ENCODE measurements at places on chromosomes 11 and 22.

DNA sequence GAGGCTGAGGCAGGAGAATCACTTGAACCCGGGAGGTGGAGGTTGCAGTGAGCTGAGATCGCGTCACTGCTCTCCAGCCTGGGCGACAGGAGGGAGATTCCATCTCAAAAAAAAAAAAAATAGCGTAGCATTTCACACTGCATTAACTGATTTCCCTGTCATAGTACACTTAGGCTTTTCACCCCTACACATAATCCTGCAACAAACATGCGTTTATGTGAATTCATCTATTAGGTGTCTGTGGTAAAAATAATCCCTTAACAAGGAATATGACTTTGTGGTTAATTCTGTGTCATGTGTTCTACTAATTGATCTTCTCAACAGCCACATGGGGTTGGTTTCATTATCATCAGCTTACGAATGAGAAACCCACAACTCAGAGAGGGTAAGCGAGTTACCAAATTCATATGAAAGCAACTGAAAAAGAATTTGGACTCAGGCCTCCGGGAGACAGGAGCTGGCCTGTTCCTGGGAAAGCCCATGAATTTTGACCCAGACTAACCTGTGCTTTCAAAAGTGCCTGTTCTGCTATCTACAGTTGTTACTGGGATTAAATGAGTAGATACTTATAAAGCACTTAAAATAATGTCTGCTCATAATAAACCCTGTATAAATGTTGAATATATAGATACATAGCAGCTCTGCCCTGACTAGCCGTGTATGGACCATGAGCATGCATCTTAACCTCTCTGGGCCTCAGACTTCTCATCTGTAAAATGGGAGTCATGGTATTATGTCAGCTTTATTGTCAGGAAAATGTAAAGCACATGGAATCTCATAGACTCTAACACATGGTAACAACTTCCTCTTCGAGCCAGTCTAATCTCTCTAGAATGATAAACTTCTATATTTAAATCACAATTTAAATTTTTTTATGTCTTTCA lies 36.6 kb downstream of the KCNJ1 start:
- DNase-seq = no peak

DNA sequence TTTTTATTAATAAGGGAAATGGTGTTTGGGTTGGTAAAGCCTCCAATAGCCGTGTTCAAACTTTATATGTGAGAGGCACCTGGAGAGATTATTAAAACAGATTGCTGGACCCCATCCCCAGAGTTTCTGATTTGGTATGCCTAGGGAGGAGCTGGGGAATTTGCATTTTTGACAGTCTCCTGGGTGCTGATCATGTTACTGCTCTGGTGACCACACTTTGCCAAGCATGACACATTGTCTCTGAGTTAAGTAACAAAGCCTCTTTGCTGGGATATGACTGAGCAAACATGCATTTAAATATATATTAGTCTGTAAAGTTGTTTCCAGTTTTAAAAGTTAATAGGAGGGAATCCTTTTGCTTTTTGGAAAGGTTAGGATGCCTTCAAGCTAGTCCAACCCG lies 140.4 kb downstream of the NAV2 start:
- DNase-seq = no peak

DNA sequence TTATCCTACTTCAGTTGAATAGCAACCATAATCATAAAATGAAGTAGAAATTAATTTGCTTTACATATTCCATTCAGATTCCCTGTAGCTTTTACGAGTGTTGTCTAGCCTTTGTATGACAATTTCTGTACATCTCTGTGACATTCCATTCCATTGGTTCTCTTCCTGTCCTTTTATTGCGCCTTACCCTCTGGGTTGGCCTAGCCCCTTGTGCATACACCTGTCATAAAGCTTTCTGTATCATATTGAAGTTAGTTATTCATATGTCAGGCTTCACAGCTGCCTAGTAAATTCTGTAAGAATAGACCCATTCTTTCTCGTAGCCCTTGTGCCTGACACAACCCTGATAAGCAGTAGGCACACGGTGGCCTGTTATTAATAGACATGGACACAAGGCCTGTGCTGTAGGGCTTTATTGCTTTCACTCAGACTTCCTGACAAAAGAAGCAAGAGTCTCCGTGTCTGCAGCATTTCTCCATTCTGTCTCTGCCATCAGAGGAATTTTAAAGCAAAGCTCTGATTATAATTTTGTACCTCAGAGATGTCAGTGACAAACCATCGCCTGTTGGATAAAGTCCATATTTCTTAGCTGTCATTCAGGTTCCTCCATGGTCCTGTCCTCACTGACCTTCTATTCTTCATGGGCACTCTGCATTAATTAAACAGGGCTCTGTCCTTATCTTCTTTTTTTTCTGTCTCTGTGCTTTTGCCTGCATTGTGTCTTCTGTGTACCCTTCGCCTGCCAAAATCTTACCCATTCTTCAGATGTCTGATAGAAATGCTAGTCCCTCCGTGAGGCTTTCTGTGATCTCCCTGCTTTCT lies 49.4 kb downstream of the BID start:
- DNase-seq = no peak

DNA sequence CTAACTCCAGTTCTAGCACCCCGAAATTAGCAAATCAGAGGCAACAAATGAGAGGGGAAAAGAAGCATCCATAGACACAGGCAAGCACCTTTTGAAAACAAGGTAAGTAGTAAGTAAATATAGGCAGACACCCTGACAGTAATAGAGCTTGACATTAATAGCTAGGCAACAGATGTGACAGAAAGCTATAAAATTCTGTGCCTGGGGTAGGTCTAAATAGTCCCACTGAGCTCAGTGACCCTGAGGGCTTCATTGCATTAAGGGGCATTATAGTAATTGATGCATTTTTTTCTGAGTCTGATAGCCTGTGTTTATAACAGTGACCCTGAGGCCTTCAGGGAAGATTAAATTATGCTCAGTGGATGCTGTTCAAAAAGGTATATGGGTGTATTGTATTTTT lies 197.1 kb downstream of the HIPK3 start:
- DNase-seq = no peak

GRCh38 chr11:7413961-7414915 lies 71.1 kb upstream of the OLFML1 start:
- no peak for DNase-seq

DNA sequence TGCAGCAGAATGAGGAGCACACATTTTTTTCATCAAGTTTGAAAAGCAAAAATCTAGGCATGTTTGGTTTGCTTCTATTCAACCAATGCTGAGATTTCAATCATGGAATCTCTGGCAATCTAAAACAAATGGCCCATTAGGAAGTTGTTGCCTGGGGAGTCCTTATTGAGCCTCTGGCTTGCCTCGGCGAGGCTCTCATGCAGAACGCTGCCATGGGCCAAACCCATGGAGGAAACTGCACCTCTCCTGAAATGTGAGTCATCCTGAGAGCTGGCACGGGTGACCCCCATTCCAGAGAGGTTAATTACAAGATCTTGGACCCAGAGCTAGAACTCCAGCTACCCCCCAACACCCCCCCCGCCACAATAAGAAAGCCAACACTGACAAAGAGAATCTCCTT lies 80.7 kb downstream of the MN1 start:
- no peak for DNase-seq

- no peak for DNase-seq
Measured at GRCh38 chr11:116860303-116860702, 22.9 kb upstream of the APOA1 start.

DNA sequence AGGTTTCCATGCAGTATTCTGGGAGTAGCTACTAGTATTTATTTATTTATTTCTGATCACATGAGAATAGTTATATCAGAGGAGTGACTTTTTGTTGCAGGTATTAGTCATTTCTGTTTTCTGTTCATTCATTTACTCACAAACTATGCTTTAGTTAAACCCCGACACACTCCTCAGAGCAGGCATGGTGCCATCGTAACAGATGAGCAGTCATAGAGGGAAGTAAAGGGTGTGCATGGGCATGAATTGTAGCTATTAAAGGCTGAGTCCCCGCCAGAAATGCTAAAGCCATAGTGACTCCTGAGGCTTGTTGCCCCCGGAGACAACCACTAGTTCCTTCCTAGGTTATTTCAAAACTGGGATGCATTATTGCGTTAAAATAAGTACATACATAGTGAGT lies 10.6 kb downstream of the JHY start:
- DNase-seq = no peak

DNA sequence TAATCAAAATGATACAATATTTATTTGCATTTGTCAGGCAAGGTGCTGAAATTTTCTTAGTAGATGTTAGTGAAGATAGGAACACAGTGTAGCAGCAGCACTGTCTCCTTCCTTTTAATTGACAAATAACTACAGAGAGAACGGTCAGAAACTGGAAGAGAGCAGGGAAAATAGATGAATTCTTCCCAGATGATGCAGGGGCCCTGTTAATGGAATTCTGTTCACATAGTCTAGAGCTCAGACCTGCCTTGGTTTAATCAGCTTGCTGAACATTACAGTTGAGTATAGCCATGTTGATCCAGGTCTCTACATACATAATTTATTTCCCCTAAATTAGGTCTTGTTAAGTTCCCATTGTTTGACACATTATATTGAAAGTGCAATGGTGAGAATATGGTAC lies 127.4 kb downstream of the SLC17A6 start:
- no peak for DNase-seq

GRCh38 chr11:100151944-100152343 lies 535.1 kb upstream of the ARHGAP42 start:
- DNase-seq = no peak

GRCh38 chr11:130181295-130182272 lies 22.0 kb downstream of the ST14 start:
- DNase-seq = no peak

DNA sequence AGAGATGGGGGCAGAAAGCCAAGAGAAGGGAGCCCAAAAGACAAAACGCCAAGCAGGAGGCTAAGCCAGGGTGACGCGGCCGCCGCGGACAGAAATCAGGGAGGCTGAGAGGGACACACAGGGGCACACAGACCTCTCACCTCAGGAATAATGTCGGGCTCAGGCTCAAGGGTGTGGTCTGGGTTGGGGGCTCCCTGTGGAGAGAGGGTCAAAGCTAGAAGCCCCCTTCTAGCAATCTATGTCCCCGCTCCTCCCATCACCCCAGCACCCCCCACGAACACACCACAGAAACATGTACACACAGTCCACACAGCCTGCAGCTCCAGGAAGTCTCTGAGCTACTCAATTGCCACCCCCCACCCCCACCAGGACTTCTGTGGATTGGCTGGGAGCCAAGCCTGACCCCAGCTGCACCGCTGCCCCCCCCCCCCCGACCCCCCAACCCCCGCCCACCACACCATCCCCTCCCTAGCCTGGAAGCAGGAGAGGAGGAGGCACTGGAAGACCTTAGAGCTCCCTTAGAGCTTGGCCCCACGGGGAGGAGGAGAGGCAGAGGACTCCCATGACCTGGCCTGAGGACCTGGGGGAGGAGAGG lies 6.9 kb downstream of the BCL9L start:
- no peak for DNase-seq

- DNase-seq = no peak
Measured at GRCh38 chr11:64065712-64066111, 30.0 kb downstream of the FLRT1 start.

DNA sequence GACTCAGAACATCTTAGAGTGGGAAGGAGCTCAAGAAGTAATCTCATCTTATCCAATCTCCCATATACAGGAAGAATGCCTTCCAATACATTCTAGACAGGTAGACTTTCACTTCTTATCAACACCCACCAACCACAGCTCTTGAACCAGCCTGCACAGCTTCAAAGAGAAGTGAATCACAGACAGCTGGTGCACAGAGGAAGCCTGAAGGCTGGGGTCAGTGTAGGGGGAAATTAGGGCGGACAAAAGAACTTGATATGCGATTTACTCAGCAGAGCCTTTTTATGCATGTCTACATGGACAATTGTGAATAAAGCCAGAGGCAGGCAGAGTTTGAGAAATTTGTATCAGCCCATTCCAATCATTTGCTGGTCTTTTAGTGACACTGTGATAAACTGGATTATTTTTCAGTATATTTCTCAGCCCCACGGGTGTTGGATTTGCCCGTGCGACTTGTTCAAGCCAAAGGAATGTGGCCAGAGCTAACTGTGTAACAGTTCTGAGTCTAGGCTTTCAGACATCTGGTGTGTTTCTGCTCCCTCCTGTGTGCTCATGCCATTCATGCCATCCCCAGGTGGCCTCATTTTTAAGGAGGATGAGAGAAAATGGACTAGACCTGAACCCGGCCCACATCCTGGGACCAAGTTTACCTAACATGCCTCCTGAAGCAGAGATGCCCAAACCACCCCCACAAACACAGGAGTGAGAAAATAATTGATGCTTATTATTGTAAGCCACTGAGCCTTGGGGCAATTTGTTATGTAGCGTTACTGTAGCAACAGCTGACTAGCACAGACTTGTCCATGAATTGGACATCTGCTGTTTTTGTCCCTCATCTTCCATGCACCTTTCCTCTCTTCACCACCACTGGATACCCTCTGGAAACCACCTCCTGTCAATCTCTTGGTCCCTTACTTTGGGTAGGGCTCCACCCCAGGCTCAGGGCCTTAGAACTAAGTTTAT lies 137.5 kb upstream of the HSD17B12 start:
- DNase-seq = no peak

DNA sequence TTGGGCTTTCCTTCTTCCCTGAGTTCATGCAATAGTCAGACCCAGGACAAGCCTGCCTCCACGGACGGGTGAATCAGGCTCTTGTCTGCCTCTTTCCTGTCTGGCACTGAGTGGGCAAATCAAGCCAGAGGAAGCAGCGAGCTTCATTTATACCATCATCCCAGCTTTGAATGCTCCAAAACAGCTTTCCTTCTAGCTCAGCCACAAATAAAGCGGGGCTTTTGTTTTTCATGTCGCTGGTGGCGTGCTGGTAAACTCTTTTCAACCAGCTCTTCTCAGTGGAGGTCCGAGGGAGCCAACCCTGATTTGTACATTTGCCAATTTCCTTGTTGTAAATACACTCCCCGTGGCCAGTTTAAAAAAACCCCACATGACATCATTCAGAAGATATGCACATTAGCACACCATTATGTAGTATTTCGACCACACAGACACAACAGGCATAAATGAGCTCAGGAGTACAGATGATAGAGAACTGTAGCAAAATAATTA lies 8.6 kb downstream of the C11orf91 start:
- DNase-seq = peak; percentile 97

GRCh38 chr11:68910965-68911364 lies 7.3 kb downstream of the IGHMBP2 start:
- DNase-seq = no peak

DNA sequence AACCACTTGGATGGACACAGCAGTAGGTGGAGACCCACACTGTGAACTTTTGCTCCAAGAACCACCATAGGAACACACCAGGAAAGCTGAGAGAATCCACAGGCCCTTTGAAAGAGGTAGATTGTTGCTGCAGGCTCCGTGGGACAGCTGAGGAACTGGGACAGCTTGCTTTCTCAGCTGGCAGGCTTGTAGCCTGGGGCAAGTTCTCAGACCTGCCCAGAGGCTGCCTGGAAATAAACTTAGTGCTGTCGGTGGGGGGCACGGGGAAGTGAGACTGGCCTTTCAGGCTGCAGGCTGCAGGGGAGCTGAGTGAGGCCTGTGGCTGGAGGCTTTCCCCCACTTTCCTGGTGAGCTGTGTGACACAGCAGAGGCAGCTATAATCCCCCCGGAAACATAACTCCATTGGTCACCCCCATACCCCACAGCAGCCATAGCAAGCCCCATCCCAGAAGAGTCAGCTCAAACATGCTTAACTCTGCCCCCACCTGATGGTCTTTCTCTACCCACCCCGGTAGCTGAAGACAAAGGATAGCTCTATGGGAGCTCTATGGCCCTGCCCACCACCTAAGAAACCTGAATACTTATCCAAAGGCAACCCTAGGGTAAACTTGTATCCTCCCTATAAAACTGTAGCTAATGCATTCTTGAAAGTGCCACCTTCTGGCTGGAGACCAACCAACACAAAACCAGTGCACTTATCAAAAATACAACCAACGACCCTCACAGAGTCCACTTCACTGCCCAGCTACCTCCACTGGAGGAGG lies 21.4 kb upstream of the ACRV1 start:
- DNase-seq = no peak

GRCh38 chr11:80109031-80109430 lies 668.2 kb upstream of the TENM4 start:
- no peak for DNase-seq
